CD14-positive monocyte (primary cell): ENCODE measurements at places on chromosomes 5 and 9. TPM values are rescaled to one million over a fixed set of nuclear protein-coding genes. Genes with fewer than 3 reads are reported as not detected.
A peak's percentile ranks its signal among the peaks of the same experiment; 100 is the strongest.

DNA sequence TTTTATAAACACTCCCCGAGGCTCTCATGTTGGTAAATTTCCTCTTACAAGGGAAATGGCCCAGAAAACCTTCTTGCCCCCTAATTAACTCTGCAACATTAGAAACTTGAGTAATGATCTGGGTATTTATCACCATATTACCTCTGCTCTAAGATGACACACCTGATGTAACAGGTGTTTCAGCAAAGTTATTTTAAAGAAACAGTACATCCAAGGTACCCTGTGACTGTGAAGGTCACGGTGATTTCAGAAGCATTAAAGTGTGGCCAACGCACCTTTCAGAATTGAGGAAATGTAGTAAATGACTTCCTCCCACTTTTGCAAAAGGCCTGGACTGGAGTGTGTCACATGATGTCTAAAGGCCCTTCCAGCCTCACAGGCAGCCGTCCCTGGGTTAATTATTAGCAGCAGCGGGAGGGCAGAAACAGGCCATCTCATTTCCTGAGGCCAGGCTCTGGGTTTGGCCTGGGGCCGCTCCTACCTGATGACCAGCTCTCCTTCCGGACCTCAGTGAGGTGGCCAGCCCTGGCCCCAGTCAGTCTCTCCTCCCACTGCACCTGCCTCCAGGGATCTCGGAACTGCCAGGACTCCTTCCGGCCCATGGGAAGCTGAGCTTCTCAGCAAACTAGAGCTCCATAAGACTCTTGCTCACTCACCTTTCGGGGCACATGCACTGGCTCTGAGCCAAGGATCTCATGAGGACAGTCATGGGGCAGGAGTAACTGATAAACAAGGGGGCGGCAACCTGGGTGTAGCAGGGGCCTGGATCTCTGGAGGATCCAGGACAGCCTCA lies 20.7 kb downstream of the PTPN3 start:
- no peak overlapping the region for H3K27ac ChIP-seq
- no peaks in the 10 kb centered on the region for H3K4me1 ChIP-seq
- H3K36me3 ChIP-seq = no peaks in the 10 kb centered on the region

- H3K4me1 ChIP-seq = no peaks in the 10 kb centered on the region
- DNase-seq = no peak
- H3K36me3 ChIP-seq = no peaks in the 10 kb centered on the region
Observed at GRCh38 chr9:116662646-116663310, 24.3 kb upstream of the TRIM32 start.

DNA sequence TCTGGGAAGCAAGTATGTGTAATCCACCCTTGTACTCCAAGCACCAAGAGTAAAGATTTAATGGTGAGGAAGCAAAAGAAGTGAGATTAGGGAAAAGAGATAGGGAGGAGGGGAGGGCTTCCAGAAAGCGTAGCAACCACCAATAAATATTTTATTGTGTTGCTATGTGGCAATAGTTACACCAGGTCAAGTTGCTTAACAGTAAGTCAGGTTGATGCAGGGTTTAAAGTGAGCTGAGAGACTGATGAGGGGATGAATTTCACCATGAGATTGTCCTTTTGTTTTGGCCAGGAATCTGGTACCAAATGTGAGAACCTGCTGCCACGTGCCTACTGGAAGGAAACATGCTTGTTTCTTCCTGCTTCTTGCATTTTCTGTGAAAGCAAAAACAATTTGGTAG lies 62.7 kb downstream of the PCSK5 start:
- H3K4me1 ChIP-seq = no peaks in the 10 kb centered on the region
- no peak for DNase-seq
- H3K27me3 ChIP-seq = no peaks in the 10 kb centered on the region
- no peak overlapping the region for H3K27ac ChIP-seq
- no peak overlapping the region for H3K4me3 ChIP-seq

DNA sequence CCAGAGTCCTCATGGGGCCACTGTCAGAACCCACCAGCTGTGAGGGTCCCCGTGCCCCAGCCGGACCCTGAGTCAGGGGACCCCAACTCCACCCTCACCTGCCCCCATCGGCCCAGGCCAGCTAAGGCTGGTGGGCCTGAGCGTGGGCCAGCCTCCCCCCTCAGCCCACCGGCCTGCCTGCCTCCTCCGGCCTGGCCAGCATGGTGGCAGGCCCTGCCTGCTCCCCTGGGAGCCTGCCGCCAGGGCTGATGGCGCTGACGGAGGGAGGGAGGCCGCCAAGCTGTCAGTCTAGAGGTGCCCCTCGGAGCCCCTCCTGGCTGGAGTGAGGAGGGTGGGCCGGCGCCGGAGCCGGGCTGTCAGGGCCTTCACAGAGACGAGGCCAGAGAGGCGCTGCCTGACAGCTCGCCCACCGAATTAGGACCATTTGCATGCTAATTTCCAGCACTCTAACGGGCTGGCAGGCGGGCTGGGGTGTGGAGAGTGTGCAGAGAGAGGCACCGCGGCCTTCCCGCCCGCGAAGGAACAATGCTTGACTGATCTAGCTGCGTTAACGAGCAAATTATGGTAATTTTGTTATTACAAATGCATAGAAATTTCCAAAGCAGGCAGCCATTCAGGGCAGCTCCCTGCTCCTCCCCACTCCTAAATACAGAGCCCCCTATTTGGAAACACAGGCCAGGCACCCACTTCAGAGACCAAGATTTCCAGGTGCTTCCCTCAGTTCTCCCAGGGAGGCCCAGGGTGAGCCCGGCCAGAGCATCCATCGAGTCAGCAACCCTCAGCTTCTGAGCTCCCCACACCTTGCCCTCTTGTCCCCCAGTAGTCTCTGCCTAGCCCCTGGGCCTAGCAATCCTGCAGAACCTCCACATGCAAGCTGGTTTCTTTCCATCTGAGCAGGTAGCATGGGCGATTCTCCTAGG lies 169.3 kb downstream of the PAX5 start:
- H3K4me1 ChIP-seq = no peaks in the 10 kb centered on the region
- no peak for DNase-seq
- H3K27me3 ChIP-seq = no peaks in the 10 kb centered on the region
- no peak overlapping the region for H3K27ac ChIP-seq
- H3K4me3 ChIP-seq = no peak overlapping the region

DNA sequence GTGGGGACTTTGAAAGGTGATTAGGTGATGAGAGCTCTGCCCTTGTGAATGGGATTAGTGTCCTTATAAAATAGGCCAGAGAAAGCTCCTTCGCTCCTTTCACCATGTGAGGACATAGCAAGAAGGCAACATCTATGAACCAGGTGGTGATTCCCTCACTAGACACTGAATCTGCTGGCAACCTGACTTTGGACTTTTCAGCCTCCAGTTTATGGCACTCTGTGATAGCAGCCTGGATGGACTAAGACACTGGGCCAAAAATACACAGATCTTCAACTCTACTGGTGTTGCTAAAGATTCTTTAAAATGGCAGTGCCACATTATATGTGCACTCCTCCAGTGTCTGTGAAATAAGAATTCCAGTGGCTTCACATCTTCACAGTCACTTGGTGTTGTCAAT lies 41.2 kb upstream of the COL15A1 start:
- peaks cover 11% of the 10 kb centered on the region for H3K4me1 ChIP-seq
- H3K4me3 ChIP-seq = no peak overlapping the region
- H3K27me3 ChIP-seq = no peaks in the 10 kb centered on the region
- DNase-seq = no peak
- H3K36me3 ChIP-seq = no peaks in the 10 kb centered on the region
- no peak overlapping the region for H3K27ac ChIP-seq

DNA sequence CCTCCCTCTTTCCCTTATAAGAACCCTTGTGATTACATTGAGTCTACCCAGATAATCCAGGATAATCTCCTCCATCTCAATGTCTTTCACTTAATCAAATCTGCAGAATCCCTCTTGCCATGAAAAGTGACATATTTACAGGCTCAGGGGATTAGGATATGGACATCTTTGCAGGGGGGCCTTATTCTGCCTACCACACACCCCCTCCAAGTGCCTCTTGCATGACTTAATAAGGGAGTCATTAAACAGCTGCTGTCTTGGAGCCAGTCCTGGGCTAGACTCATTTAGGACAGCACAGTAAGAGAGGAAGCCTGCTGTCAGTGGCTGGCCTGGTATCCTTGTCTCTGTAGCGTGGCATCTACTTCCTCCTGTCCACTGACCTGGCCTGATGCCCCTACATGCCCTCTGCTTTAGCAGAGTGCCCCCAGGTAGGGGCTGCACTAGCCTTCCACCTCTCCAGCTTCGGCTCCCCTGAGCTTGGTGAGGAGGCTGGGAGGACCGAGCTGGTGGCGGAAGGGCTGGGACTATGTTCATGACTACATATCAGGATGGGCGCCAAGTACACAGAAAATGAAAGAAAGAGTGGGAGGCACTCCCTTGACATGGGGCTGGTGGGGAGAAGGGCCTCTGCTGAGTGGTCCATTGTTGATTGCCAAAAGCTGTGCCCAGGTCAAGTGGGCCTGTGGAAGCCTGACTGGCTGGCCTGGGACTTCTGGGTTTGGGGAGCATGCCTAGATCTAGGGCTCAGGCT lies 17.2 kb downstream of the ENHO start:
- H3K4me3 ChIP-seq = no peak overlapping the region
- H3K27me3 ChIP-seq = no peaks in the 10 kb centered on the region
- no peaks in the 10 kb centered on the region for H3K36me3 ChIP-seq
- no peak overlapping the region for H3K27ac ChIP-seq
- DNase-seq = no peak

GRCh38 chr5:485113-485945 lies 38.9 kb downstream of the SLC9A3 start:
- peaks cover 28% of the 10 kb centered on the region for H3K27me3 ChIP-seq
- H3K4me1 ChIP-seq = peaks cover 12% of the 10 kb centered on the region
- no peak for DNase-seq
- H3K36me3 ChIP-seq = no peaks in the 10 kb centered on the region

DNA sequence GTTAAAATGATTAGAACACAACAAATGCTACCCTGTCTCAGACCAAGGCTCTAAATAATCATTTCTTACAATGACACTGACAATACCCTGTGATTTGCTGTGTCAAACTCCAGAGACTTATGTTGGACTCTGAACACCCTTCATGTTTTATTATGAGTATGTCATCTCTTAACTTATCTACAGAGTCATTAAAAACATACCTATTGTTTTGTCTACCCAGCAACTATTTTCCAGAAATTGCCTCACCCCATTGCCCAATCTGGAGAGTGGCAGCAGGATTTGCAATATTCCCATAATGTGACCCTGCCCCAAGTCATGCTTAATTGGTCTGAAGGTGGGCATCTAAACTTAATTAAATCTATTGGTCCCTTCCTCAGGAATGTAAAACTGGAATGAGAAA lies 23.0 kb upstream of the KIF2A start:
- H3K27ac ChIP-seq = no peak overlapping the region
- H3K4me1 ChIP-seq = no peaks in the 10 kb centered on the region
- H3K36me3 ChIP-seq = no peaks in the 10 kb centered on the region
- DNase-seq = no peak
- H3K27me3 ChIP-seq = no peaks in the 10 kb centered on the region
- no peak overlapping the region for H3K4me3 ChIP-seq

- no peaks in the 10 kb centered on the region for H3K27me3 ChIP-seq
- H3K4me3 ChIP-seq = no peak overlapping the region
- no peak overlapping the region for H3K27ac ChIP-seq
Observed at GRCh38 chr5:22250528-22250927, 602.6 kb downstream of the CDH12 start.

GRCh38 chr5:671459-672328 lies 21.5 kb downstream of the TPPP start:
- H3K27ac ChIP-seq = no peak overlapping the region
- peaks cover 17% of the 10 kb centered on the region for H3K27me3 ChIP-seq
- no peaks in the 10 kb centered on the region for H3K4me1 ChIP-seq
- no peak overlapping the region for H3K4me3 ChIP-seq
- H3K36me3 ChIP-seq = no peaks in the 10 kb centered on the region
- DNase-seq = peak; percentile 25

GRCh38 chr9:124440786-124441185 lies 9.5 kb upstream of the ADGRD2 start:
- DNase-seq = no peak
- no peaks in the 10 kb centered on the region for H3K36me3 ChIP-seq
- H3K4me1 ChIP-seq = no peaks in the 10 kb centered on the region
- no peak overlapping the region for H3K27ac ChIP-seq
- no peaks in the 10 kb centered on the region for H3K27me3 ChIP-seq

The OSMR gene
- not detected for polyA plus RNA-seq

The DND1 gene
- not detected for polyA plus RNA-seq

The OR1J2 gene
- not detected for polyA plus RNA-seq

The GNA14 gene
- polyA plus RNA-seq = not detected

The ZNF879 gene
- polyA plus RNA-seq = 0.61 TPM
